ENCODE measurements at places on chromosomes 12 and 14.

- H3K4me3 ChIP-seq: no peak overlapping the region
- no peak for DNase-seq
- no peaks in the 10 kb centered on the region for H3K27me3 ChIP-seq
- no peaks in the 10 kb centered on the region for H3K4me1 ChIP-seq
- H3K27ac ChIP-seq: no peak overlapping the region
Observed at GRCh38 chr12:102513272-102513671, 32.9 kb upstream of the IGF1 start.

DNA sequence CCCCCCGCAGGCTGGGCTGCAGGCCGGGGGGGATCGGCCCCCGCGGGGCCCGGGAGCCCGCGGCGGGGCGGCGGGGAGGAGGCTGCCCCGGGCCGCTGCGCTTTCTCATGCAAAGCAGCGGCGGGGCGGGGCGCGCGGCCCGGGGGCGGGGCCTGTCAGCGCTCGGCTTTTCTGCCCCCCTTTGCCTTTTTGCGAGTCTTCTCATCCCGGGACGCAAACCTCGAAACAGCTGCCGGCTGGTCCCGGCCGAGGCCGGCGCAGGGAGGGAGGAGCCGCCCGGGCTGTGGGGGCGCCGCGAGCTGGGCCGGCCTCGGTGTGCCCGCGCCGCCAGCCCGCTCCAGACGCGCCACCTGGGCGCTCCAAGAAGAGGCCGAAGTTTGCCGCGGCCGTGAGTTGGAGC, at the start of gene FZD10:
Gene FZD10, plus strand, starts transcription at position 198 of the 400 bp plus-strand sequence. CDS start 479 bp downstream, outside the sequence.
- peaks cover 96% of the 10 kb centered on the region for H3K27me3 ChIP-seq
- H3K4me3 ChIP-seq: peak within 1 kb of the TSS; percentile 52
- H3K36me3 ChIP-seq: 0 out of 2 replicates have a peak, but pooled peaks cover 1% of the 10 kb centered on the region

- H3K36me3 ChIP-seq: no peaks in the 10 kb centered on the region
- H3K27me3 ChIP-seq: no peaks in the 10 kb centered on the region
- no peak overlapping the region for H3K27ac ChIP-seq
- no peak overlapping the region for H3K4me3 ChIP-seq
- no peak for DNase-seq
Observed at GRCh38 chr12:80576641-80577418, 130.6 kb upstream of the MYF6 start.

GRCh38 chr12:130804216-130804615, 34.8 kb downstream of the STX2 start:
- H3K36me3 ChIP-seq: peaks cover 19% of the 10 kb centered on the region
- DNase-seq: no peak
- H3K27me3 ChIP-seq: no peaks in the 10 kb centered on the region

DNA sequence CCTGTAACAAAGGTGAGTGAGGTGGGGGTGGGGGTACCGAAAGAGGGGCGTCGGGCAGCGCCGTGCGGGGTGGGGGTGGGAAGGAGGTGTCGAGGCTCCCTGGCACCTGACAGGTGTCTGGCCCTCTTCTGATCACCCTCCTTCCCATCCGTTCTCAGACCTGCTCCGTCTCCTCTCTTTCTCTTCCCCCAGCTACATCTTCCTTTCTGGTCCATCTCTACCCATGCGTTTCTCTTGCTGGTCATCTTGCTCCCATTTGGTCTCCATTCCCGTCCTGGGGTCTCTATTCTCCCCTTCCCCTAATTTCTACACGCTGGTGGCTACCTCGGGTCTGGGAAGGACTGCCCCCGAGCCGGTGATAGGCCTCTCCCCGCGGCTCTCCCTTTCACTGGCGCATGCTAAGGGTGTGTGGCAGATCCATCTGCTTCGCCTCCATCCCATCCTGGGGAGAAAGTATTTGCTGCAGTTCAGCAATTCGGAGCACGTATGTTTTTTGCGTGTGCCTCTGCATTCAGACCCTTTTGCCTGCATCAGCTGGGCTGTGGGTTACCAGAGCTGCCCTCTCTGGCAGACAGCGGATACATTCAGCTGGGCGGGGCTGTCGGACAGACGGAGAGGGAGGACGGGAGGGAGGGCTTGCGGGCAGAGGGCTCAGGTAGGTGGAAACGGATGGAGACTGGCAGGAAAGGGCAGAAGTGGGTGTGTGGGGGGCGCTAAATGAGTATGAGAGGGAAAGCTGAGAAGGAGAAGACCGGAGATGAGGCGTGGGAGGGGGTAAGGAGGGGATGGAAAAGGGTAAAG, 730 bp downstream of the CLSTN3 start:
- no peak overlapping the region for H3K27ac ChIP-seq
- no peaks in the 10 kb centered on the region for H3K27me3 ChIP-seq
- peaks cover 16% of the 10 kb centered on the region for H3K4me1 ChIP-seq
- peak; percentile 78 for DNase-seq
- H3K4me3 ChIP-seq: peak overlapping the region; percentile 97

- no peaks in the 10 kb centered on the region for H3K27me3 ChIP-seq
- no peak overlapping the region for H3K4me3 ChIP-seq
- H3K36me3 ChIP-seq: no peaks in the 10 kb centered on the region
- H3K4me1 ChIP-seq: no peaks in the 10 kb centered on the region
- no peak for DNase-seq
Observed at GRCh38 chr14:95491936-95492608, 24.4 kb downstream of the SYNE3 start.

DNA sequence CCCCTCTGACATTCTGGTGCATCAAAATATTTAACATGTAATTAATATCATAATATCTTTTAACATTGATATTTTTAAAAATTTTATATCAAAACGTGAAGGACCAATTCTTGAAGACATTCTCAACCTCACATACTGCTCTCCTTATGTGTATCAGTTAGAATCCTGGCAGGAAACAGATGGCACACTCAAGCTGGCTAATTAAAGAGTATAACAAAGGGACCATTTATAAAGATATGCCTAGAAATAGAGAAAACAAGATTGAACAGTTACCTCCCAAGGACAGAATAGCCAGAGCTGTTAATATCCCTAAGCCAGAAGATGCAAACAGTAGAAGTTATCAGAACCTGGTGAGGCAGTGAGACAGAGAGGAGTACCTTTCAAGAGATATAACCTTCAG, 368.7 kb downstream of the NELL2 start:
- DNase-seq: no peak
- H3K27ac ChIP-seq: no peak overlapping the region
- no peaks in the 10 kb centered on the region for H3K27me3 ChIP-seq
- no peaks in the 10 kb centered on the region for H3K4me1 ChIP-seq
- H3K36me3 ChIP-seq: no peaks in the 10 kb centered on the region

- H3K36me3 ChIP-seq: no peaks in the 10 kb centered on the region
- no peak for DNase-seq
- no peaks in the 10 kb centered on the region for H3K27me3 ChIP-seq
Observed at GRCh38 chr14:72401101-72401625, 468.9 kb downstream of the RGS6 start.

GRCh38 chr12:96233168-96233567, 39.0 kb downstream of the ELK3 start:
- DNase-seq: no peak
- no peak overlapping the region for H3K27ac ChIP-seq
- H3K4me3 ChIP-seq: no peak overlapping the region
- H3K27me3 ChIP-seq: no peaks in the 10 kb centered on the region

GRCh38 chr14:42535397-42535796, 928.7 kb downstream of the LRFN5 start:
- no peaks in the 10 kb centered on the region for H3K4me1 ChIP-seq
- no peak overlapping the region for H3K27ac ChIP-seq
- no peaks in the 10 kb centered on the region for H3K36me3 ChIP-seq
- H3K4me3 ChIP-seq: no peak overlapping the region
- peak; percentile 56 for DNase-seq

DNA sequence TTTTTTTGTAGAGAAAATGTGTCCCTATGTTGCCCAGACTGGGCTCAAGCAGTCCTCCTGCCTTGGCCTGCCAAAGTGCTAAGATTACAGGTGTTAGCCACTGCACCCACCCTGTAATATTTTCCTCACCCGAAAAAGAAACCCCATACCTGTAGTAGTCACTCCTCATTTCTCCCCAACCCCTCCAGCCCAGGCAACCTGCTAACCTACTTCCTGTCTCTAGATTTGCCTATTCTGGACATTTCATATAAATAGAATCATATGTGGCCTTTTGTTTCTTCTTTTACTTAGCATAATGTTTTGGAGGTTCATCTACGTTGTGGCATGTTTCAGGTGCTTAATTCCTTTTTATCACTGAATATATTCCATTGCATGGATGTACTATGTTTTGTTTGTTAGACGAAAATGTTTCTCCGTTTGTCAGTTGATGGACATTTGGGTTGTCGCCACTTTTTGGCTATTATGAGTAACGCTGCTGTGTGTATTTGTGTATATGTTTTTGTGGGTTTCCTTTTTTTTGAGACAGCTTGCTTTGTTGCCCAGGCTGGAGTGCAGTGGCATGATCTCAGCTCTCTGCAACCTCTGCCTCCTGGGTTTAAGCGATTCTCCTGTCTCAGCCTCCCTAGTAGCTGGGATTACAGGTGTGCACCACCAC, 6.2 kb downstream of the ANKRD13A start:
- no peaks in the 10 kb centered on the region for H3K36me3 ChIP-seq
- peaks cover 11% of the 10 kb centered on the region for H3K27me3 ChIP-seq
- no peak for DNase-seq
- H3K4me3 ChIP-seq: no peak overlapping the region
- H3K4me1 ChIP-seq: peaks cover 3% of the 10 kb centered on the region

- H3K4me3 ChIP-seq: no peak overlapping the region
- peaks cover 56% of the 10 kb centered on the region for H3K4me1 ChIP-seq
- no peaks in the 10 kb centered on the region for H3K27me3 ChIP-seq
- peaks cover under 1% of the 10 kb centered on the region for H3K36me3 ChIP-seq
Observed at GRCh38 chr12:54262403-54262925, 17.5 kb downstream of the CBX5 start.
